Epithelial cell of esophagus (primary cell): ENCODE measurements at places on chromosomes 5 and 9.

GRCh38 chr5:43658509-43658908, 55.5 kb downstream of the NNT start:
- peak; percentile 27 for DNase-seq

GRCh38 chr9:116490321-116490720, 196.8 kb upstream of the TRIM32 start:
- DNase-seq, result peak; percentile 48

DNA sequence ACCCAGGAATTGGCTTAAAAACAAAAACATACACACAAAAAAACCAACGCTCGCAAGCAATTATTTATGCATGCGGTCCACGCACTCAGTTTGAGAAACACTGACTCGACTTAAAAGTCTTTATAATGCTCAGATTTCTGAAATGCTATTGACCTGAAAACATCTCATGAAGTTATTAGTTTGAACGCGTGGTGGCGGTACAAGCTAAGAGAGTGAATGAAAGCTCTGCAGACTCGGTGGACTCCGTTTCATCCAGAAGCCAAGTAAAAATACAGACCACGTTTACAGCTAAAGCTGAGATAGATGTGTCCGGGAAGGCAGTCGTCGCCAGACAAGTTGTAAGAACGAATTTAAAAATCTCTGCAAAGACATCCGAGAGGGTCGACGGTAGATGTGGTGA, at the start of gene PCDHB6:
Gene PCDHB6 (plus strand): TSS at position 246 of the 400 bp plus-strand sequence. CDS start 201 bp downstream, outside the sequence.
- DNase-seq, result peak; percentile 1

DNA sequence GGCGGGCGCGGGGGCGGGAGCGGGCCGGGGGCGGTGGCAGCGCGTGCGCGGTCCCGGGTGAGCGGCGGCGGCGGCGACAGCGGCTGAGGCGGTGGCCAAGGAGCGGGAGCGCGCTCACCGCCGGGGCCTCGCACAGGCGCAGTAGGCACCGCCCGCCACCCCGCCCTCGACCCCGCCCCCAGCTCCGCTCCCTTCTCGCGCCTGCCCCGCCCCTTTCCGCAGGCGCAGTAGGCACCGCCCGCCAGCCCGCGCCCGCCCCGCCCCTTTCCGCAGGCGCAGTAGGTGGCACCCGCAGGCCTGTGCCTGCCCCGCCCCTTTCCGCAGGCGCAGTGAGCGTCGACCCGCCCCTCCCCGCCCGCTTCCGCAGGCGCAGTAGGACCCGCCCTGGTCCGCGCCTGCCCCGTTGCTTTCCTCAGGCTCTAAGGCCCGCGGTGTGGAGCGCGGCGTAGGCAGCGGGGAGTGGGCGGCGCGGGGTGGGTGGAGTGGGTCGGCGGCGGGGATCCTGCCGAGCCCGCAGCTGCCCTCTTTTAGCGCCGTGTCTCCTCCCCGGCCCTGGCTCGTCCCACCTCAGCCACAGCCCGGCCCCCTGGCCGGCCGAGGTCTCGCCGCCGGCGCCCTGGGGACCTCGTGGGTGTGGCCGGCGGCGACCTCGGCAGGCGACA, at the start of gene CAMSAP1:
Gene CAMSAP1 (minus strand): TSS at position 116 of the 662 bp plus-strand sequence. CDS start 387 bp downstream, outside the sequence.
- peak; percentile 95 for DNase-seq

- DNase-seq, result peak; percentile 36
Measured at GRCh38 chr9:107542411-107543157, 53.0 kb upstream of the KLF4 start.

DNA sequence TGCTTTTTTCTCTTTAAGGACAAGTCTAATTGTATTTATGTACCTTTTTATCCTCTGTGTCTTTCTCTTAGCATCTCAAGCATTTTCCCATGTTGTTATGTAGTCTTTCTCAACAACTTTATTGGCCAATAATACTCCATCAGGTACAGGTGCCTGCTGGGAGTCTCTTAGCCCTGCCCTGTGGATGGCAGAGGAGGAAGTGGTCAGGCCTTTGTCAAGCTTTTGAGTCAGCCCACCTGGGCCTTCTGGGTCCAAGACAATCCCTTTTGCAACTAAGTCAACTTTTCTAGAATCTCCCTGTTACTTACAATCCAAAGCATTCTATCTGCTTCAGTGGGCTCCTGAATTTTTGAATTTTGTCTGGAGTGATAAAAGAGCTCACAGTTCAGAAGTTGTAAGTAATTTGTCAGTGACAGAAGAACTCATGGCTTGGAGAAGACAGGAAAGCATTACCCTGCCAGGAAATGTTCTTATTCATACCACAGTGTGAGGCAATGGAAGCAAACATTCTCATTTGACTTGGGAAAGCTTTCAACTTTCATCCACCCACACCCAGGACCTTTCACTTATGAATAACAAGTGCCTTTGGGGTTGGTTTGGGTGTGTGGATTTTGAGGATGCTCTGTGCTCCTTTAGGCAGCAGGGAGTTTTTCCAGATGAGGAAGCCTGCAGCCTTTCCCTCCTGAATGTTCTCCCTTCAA, 200.0 kb upstream of the S1PR3 start:
- DNase-seq, result peak; percentile 93
